Neural progenitor cell (in vitro differentiated cells): ENCODE measurements at places on chromosomes 4 and X. TPM values are rescaled to one million over a fixed set of nuclear protein-coding genes. Genes with fewer than 3 reads are reported as not detected.
A peak's percentile ranks its signal among the peaks of the same experiment; 100 is the strongest.

- no peak for DNase-seq
These were observed 187.9 kb downstream of the CHM start for GRCh38 chrX:85859426-85859825.

DNA sequence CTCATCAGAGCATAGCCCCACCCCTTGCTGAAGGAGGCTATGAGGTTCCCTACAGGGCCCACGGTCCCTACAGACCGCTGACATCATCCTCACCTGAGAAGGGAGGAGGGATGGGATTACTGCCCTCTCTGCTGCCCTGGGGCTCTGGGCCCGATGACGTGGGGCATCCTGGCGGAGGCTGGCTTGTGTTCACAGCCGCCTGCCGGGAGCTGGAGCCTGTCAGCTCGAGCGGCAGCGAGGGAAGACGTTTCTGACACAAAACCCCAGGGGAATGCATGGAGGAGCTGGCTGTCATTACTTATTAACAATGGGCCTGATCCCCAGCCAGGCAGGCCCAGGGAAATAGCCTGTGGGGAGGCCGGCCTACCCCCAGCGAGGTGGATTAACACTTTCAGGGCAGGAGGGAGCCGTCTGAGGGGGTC is 106.6 kb upstream of the ATP6AP2 start:
- peak; percentile 93 for DNase-seq

GRCh38 chr4:139555705-139556070 is 331 bp downstream of the SETD7 start:
- DNase-seq = no peak

DNA sequence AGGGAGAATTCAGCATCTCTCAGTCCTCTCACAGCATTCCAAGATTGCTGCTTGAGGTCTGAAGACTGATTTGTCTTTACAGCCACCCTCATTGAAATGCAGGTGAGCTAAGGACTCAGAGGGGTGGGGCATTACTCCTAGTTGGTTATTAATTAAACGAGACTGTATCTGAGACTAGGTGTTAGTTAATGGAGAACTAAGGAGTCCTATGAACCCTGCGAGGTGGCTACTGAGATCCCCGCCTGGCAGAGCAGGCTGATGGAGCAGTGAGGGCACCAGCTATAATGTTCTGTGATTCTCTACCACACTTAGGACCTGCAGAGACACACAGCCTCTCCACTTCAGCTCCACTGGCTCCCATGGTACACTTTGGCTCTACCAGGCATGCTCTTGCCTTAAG is 215.3 kb downstream of the MID1IP1 start:
- DNase-seq = no peak

DNA sequence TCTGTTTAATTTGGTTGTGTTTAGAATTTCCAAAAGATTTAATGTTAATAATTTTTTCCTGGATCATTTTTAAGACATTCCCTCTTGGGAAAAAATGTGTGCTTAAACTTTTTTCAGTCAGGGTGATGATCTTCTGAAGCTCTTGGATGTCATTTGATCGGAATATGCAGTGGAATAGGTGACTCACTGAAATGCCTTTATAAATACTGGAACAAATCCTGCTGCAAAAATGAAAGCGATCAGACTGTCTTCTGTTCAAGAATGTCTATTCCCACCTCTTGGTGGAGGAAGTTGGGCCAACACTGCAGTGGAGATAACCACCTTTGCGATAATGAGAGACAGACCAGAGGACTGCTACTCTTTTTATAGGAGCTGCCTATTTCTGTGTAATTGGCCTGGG is 46.7 kb downstream of the LARP1B start:
- no peak for DNase-seq

DNA sequence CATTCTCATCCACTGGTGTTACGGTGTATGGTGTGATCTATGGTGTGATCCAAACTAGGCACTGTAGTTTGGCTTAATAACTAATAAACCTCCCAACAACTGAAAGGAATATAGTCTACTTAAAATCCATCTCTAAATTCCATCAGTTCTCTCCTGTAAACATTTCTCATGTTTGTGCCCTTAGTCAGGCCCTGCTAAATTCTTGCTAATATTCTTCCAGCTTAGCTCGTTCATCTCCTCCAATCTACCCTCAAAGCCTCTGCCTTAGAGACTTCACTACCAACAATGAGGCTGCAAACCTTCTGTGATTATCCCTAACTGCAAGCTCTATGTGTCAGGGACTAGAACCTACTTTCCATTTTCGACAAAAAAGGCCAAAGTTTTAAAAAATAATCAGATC is 28.1 kb downstream of the ZAR1 start:
- no peak for DNase-seq

The WAS gene
- total RNA-seq = 0.37 TPM in 1 of 2 replicates, not detected in the other

The PABPC4L gene
- total RNA-seq = 1.3 and 1.6 TPM in 2 replicates
